NCI-H2029 treated with DMSO at 0.1 percent for 48 hours (cell line): ENCODE measurements at places on chromosomes 4 and X.

- DNase-seq = no peak
Measured at GRCh38 chr4:41077628-41078027, 136.7 kb downstream of the APBB2 start.

GRCh38 chr4:2395584-2395983 lies 22.9 kb downstream of the ZFYVE28 start:
- no peak for DNase-seq

DNA sequence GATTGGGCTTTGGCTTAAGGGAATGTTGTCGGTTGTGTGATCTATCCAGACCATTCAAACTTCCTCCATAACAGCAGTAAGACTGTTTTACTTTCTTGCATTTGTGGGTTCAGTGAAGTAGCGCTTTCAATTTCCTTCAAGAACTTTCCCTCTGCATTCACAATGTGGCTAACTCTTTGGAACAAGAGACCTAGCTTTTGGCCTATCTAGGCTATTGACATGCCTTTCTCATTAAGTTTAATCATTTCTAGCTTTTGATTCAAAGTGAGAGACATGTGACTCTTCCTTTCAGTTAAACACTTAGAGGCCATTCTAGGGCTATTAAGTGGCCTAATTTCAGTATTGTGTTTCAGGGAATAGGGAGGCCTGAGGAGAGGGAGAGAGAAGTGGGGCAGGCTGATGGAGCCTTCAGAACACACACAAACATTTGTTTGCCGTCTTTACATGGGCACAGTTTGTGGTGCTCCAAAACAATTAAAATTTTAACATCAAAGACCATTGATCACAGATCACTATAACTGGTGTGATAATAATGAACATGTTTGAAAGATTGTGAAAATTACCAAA lies 34.1 kb downstream of the ADH5 start:
- DNase-seq = no peak

DNA sequence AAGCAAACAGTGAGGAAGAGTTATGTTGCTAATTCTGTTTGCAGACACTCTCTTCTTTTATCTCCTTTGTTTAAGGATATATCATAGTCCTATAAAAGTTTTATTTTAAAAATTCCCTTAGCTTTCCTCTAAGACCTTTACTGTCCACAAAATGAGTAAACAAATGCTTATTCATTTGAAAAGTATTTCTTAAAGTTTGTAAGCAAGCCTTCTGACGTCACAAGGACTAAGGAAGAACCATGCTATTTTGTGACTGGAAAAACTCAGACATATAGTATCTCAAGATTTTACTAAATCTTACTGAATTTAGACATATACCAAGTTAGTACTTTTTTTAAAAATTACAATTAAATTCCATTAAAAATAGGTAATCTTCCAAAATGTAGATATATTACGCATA lies 5.2 kb upstream of the RBMXL3 start:
- DNase-seq = no peak
